Thoracic aorta (tissue), 2 donors: ENCODE measurements at places on chromosomes 3 and 15. TPM values are rescaled to one million over a fixed set of nuclear protein-coding genes. Genes with fewer than 3 reads are reported as not detected.

CYP19A1 gene
- 3.1 TPM for total RNA-seq

ONECUT1 gene
- not detected for total RNA-seq

BCHE gene
- 0.41 TPM for total RNA-seq

GCSAM gene
- 0.49 TPM for total RNA-seq

SIDT1 gene
- total RNA-seq, result 14.0 TPM

GJD2 gene
- total RNA-seq, result not detected

DCP1A gene
- 28.5 TPM for total RNA-seq

LAMB2 gene
- total RNA-seq, result 764 TPM

COLQ gene
- 3.2 TPM for total RNA-seq

GHSR gene
- not detected for total RNA-seq

MKRN3 gene
- 6.8 TPM for total RNA-seq

DUOXA2 gene
- total RNA-seq, result not detected

PSTPIP1 gene
- total RNA-seq, result 24.8 TPM

EXD1 gene
- not detected for total RNA-seq

PLOD2 gene
- total RNA-seq, result 92.6 TPM

DGKG gene
- total RNA-seq, result 16.7 TPM

NFKBIZ gene
- total RNA-seq, result 225 TPM

GOLGA8H gene
- 1.3 TPM for total RNA-seq

INKA1 gene
- total RNA-seq, result 9.2 TPM

BCL2A1 gene
- total RNA-seq, result 7.5 TPM

CFAP100 gene
- total RNA-seq, result not detected

NLGN1 gene
- 17.8 TPM for total RNA-seq

ABI3BP gene
- 185 TPM for total RNA-seq

PATL2 gene
- 1.3 TPM for total RNA-seq

GOLGA6L7 gene
- not detected for total RNA-seq

SCN10A gene
- total RNA-seq, result not detected

ADGRG7 gene
- not detected for total RNA-seq

EID1 gene
- total RNA-seq, result 227 TPM

SLITRK3 gene
- not detected for total RNA-seq

LIPC gene
- total RNA-seq, result not detected

CPA3 gene
- total RNA-seq, result 19.5 TPM

HHATL gene
- not detected for total RNA-seq

SPESP1 gene
- 2.7 TPM for total RNA-seq

WDR48 gene
- 29.9 TPM for total RNA-seq

SH2D7 gene
- total RNA-seq, result not detected

MGA gene
- total RNA-seq, result 32.5 TPM

FEZF2 gene
- total RNA-seq, result not detected

RBP2 gene
- not detected for total RNA-seq

KLHL6 gene
- total RNA-seq, result 10.2 TPM

CORO2B gene
- 4.3 TPM for total RNA-seq

KCNAB1 gene
- total RNA-seq, result 14.2 TPM

LRRIQ4 gene
- total RNA-seq, result not detected

CD80 gene
- 0.14 TPM for total RNA-seq

CIP2A gene
- total RNA-seq, result 1.6 TPM

ADAMTS17 gene
- total RNA-seq, result 2.8 TPM

RPS27L gene
- total RNA-seq, result 120 TPM

DPPA4 gene
- not detected for total RNA-seq

IL17RE gene
- total RNA-seq, result 5.7 TPM

KBTBD8 gene
- 1.1 TPM for total RNA-seq

GOLGA6L9 gene
- total RNA-seq, result 1.8 TPM

DNAH1 gene
- total RNA-seq, result 14.6 TPM

SNURF gene
- 37.3 TPM for total RNA-seq

CELF6 gene
- total RNA-seq, result 2.3 TPM

TRAK1 gene
- 36.0 TPM for total RNA-seq

PTH1R gene
- 8.9 TPM for total RNA-seq

CLSTN2 gene
- total RNA-seq, result 15.7 TPM

PARP9 gene
- total RNA-seq, result 31.8 TPM

LMOD3 gene
- total RNA-seq, result not detected

CPN2 gene
- total RNA-seq, result not detected

ZNF385D gene
- 15.8 TPM for total RNA-seq
